ENCODE measurements at places on chromosomes 6 and 20.
A peak's percentile ranks its signal among the peaks of the same experiment; 100 is the strongest.

DNA sequence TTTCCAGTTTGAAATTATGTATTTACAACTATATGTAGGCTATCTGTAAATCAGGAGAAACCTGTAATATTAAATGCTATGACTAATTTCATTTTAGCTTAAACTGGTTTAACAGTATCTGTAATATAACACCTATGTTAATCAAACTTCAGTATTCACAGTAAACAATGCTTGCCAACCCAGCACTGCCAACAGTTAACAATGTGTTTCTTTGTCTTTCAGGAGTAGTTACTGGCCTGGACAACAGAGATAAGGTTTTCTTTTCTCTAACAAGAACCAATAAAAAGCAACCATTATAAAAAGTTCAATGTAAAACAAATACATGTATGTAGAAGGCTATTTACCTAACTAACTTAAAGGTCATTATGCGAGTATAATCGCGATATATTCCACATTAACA, 158.8 kb downstream of the CDK19 start:
- no peak for DNase-seq

DNA sequence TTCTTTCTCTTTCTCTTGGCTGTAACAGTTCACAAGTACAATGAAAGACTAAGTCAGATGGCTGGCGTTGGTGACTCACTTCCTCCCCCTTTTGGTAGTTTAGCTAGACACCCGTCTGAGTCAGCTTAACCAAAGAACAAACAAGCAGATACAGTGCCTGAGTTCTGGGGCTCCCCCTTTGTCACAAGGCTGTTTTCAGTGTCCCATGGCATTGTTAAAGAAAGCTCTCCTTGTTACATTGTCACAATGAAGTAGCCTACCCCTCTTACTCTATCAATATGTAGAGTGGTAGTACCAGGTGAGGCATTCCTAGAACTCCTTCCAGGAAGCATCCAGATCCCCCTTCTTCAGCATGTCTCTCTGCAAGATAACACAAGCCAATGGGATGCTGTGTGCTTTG, 38.6 kb downstream of the KIAA0408 start:
- DNase-seq, result peak; percentile 58

GRCh38 chr20:48921883-48922820, 641 bp downstream of the ARFGEF2 start:
- no peak for DNase-seq

GRCh38 chr6:44712353-44713111, 325.0 kb downstream of the CDC5L start:
- DNase-seq, result no peak

GRCh38 chr20:8357703-8358102, 225.6 kb downstream of the PLCB1 start:
- no peak for DNase-seq

DNA sequence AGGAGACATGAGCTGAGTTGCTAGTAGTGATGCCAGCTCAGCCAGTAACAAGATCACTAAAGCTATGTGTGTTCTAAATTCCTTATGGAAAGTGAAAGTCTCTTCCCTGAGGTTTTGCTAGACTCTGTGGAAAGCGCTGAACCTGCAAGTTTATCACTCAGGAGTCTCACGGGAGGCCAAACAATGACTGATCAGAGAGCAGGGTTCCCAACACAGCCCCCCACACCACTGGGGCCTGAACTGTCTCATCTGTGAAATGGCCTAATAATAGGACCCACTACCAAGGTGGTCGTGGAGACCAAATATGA, 19.9 kb downstream of the ACSS1 start:
- no peak for DNase-seq

DNA sequence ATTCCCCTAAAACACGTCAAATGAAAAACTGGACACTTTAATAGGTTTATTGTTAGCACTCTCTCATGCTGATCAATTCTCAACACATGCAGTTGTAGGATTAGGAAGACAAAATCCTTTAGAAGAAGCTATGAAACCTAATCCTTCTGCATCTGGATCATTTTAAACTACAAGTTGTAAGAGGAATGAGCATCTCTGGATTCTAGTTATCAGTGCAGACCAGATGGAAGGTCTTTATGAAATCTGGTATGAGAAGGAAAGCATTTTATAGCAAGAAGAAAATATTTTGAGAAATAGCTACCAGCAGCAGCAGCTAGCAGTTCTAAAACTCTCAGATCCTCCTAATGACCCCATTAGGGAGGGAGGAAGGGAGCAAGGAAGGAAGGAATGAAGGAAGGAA, 4.1 kb downstream of the HTR1E start:
- no peak for DNase-seq

DNA sequence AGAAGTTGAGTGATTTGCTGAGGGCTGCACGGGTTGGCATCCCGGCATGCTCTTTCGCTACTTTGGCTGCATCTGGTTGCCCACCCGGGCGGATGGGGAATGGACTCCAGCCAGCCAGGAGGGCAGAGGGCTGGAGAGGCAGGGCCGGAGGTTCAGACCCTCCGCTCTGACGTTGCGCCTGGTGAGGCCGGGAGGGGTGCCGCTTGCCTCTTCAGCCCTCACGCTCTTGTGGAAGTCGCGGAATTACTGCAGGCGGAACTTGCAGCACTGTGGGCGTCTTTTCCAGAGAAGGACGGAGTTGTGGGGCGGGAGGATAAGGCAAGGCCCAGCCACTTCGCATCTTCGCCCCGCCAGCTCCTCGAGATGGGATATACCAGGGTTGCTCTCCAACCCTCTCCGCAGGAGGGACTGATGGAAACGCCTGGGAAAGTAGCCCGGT, 656 bp downstream of the RTEL1 start:
- DNase-seq, result no peak

- DNase-seq, result no peak
Measured at GRCh38 chr6:36349240-36349639, 12.6 kb upstream of the BNIP5 start.

DNA sequence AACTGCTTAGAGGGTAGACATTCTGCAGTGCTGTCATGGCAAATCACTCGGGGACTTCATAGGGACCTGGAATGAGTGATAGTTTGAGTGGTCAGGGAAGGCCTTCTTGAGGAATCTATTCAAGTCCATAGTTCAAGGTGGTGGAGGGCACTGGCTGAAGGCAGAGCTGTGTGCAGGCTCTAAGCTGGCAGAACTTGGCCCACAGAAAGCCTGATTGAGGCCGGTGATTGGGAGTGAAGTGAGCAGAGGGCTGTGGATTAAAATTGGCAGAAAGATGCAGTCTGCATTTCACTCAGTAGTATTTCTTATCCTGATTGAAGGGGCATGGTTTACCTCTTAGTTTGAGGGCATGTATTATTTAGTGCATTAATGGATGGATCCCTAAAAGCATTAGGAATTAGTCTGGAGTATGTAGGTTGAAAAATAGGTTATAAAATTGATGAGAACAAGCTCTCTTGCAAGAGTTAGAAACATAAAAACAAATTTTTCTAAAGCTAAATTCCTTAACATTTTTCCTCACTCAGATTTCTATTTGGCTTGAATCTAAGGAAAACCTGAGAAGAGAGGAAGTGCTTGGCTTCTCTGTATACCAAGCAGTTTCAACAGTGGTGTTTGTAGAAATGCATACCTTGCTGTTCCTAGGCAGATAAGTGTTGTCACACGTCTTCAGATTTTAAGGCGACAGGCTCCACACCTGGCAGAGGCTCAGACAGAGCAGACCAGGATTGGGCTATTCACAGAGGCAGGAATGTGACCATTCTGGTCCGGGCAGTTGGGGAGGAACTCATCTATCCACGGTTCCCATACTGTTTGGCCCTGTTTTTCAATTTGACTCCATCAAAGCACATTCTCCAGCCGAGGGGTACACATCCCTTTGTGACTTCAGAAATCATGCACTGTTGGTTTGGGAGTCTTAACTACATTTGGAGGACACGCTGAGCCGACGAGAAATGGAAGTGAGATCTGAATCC, 45.2 kb downstream of the UTRN start:
- DNase-seq, result no peak

DNA sequence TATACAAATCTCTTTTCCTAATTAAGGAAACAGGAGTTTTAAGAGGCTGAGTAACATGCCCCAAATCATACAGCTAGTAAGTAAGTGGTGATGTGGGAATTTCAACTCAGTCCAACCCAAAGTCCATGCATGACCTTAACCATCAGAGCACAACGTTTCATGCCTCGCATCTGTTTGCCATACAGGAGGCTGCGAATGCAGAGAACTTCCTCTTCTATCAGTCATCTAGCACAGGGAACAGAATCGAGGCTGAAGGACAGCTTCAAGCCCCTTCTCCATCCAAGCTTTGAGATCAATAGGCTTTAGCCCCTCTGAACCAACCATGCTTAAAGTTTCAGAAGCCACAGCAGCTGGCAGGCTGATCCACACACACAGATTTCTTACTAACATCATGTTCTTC, 113.2 kb downstream of the MAFB start:
- no peak for DNase-seq

DNA sequence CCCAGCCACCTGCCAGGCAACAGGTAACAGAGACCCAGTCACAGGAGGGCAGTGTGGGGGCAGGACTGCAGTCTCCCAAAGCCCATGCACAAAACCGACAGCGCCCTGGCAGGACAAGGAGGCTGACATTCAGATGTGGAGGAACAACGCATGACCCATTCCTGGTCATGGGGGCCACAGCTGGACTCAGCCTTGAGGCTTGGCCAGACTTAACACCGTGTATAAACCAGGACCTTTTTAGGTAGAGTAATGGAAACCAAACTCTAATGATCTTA, 8.1 kb downstream of the GFRA4 start:
- DNase-seq, result no peak

DNA sequence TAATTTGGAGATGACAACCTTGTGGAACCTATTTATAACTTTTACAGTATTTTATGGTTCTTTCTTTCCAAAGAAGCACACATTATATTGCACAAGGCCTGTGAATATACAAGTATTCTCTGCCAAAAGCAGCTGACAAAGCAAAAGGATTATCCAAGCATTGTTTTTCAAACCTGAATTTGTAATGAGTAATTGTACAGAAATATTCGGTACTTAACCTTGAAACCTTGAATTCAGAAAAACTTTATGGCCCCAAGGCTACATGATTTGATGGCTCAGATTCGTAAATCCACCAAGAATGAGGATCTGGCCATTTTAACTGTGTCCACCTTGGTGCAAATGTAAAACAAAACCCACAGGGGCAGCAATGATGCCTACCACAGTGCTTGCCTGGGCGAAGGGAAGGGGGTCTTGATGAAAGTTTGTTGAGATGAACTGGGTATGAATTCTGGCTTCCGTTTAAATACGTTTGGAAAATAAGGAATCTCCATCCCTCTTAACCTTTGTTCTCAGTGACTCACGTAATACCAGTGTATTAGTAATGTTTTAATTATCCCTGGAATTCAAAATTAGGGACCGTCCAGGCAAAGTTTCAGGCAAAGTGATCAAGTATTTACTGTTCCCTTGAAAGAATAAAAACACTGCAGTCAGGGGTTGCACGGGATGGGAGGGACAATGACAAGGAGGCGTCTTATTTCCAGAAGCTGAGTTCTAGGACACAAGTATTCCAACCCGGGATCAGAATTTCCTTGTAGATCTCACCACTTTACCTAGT, 2.7 kb upstream of the RBM24 start:
- DNase-seq, result no peak

DNA sequence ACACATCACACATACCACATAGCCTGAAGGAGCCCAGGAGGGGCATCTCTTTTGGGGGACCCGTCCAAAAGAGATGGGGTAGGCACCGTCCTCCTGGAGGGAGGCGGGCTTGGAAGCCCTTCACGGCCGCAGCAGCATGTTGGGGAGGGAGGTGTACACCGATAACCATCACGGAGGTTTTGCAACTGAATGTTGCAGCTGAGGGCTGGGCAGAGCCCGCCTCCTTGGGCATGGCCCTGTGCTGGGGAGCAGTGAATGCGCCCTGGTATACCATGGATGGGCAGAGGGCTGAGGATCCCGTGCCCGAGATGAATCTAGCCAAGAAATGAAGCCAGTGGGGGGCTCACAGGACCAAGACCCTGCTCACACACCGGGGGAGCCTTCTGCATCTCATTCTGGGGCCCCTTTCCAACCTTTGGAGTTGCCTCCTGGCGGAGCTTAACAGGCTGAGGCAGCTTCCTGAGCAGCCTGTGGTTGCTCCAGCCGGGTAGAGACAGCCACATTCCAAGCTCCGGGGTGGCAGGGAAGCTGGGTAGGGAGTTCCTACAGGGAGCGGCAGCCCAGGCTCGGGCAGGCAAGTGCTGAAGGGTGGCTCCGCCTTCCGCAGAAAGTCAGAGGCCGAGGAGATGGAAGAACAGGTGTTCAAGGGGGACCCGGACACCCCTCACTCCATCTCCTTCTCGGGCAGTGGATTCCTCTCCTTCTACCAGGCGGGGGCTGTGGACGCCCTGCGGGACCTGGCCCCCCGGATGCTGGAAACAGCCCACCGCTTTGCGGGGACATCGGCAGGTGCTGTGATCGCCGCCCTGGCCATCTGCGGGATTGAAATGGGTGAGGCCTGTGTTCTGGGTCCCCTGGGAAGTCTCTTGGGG, at the start of gene PNPLA1:
PNPLA1 (plus strand) TSS at position 227 of the 872 bp plus-strand sequence; CDS start at position 627, 400 bp downstream.
- no peak for DNase-seq

- DNase-seq, result no peak
Measured at GRCh38 chr6:3433005-3433404, 23.8 kb downstream of the SLC22A23 start.

- no peak for DNase-seq
Measured at GRCh38 chr20:48761023-48761785, 66.6 kb downstream of the PREX1 start.

- no peak for DNase-seq
Measured at GRCh38 chr20:36084897-36085613, 69.5 kb upstream of the EPB41L1 start.

GRCh38 chr6:137044366-137045221, at the start of gene IL20RA:
Gene IL20RA, minus strand, starts transcription at chr6:137044965. Its CDS starts 237 bp downstream, at chr6:137044728.
- peak; percentile 3 for DNase-seq

DNA sequence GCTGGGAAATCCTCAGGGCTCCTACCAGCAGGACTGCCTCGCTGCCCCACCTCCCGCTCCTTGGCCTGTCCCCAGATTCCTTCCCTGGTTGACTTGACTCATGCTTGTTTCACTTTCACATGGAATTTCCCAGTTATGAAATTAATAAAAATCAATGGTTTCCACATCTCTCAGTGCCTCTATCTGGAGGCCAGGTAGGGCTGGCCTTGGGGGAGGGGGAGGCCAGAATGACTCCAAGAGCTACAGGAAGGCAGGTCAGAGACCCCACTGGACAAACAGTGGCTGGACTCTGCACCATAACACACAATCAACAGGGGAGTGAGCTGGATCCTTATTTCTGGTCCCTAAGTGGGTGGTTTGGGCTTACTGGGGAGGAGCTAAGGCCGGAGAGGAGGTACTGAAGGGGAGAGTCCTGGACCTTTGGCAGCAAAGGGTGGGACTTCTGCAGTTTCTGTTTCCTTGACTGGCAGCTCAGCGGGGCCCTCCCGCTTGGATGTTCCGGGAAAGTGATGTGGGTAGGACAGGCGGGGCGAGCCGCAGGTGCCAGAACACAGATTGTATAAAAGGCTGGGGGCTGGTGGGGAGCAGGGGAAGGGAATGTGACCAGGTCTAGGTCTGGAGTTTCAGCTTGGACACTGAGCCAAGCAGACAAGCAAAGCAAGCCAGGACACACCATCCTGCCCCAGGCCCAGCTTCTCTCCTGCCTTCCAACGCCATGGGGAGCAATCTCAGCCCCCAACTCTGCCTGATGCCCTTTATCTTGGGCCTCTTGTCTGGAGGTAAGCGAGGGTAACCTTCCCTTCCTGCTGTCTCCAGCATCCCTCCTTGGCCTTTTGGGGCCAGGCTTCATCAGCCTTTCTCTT, at the start of gene CFB:
CFB (plus strand) TSS at position 589 of the 863 bp plus-strand sequence; CDS start at position 716, 127 bp downstream.
- DNase-seq, result no peak

GRCh38 chr6:166958926-166959861, 2.8 kb upstream of the RNASET2 start:
- no peak for DNase-seq

Data from stimulated activated CD4-positive, alpha-beta T cell treated with anti-CD3 and anti-CD28 coated beads, Interleukin-12 subunit alpha, Interleukin-12 subunit beta, amount 100 ng/mL, for 4 hours (primary cell).